ENCODE measurements at places on chromosomes 3 and 15.

DNA sequence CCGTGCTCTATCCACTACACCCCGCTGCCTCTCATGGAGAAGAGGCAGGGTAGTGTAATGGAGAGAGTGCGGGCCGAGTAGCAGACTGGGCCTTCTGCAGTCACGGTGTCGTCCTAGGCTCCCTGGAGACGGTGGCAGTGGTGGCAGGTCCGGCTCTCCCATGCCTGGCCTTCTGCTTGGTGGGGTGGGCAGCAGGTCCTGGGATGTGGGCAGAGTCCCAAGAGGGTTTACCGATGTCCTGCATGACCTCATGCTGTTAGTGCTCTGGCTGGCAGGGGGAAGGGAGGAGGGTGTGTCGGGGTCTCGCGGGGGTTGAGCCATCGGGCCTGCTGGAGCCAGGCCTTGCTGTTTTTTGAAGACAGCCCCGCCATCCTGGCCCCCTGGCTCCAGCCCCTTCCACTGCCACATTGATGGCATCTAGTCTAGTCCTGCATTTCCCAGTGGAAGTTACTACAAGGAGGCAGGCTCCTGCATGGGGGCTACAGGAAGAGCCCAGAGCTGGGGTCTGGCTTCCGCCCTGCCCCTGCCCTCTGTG, 73.6 kb upstream of the SEC13 start:
- no peak for DNase-seq

- no peak for DNase-seq
These were observed 594.0 kb upstream of the CCDC54 start for GRCh38 chr3:106783231-106783630.

DNA sequence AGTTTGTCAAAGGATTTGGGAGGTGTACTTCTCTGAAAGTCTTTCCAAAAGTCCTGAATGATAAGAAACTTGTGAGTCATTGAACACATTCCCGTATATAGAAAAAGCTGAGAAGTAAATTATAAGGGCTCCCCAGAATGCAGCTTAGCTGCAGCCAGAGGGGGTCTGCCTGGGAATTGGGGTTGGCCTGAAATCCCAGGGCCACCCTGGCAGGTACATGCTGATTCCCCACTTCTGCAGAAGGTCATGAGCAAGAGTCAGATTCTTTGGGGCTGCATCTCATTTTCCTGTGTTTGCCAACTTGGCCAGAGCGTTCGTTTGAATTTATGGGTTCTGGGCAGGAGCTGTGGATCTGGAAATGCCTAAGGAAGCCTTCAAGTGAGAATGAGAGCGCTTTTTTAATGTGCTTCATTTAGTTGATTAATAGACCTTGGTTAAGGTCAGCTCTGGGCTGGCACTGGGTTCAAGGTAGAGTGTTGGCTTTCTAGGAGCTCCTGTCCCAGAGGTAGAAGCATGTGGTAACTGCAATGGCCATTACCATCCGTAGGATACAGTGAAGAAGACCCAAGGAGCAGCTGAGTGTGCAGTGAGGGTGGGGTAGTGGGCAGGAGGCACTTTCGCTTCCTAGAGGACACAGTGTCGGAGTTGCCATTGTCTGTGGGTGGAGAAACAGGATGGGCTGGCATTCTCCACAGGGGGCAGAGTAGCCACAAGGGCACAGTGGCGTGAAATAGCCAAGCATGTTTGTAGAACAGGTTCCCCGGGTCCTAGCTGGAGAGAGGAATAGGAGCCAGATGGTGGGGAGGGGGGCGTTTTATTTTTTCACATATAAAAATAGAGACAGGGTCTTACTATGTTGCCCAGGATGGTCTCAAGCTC, 3.2 kb downstream of the SLC6A6 start:
- no peak for DNase-seq

- no peak for DNase-seq
These were observed 255.3 kb downstream of the RORA start for GRCh38 chr15:60973637-60974415.

- DNase-seq, result no peak
These were observed 243.6 kb upstream of the MDFIC2 start for GRCh38 chr3:70556056-70556455.

- no peak for DNase-seq
These were observed 133.7 kb downstream of the AGBL1 start for GRCh38 chr15:86213420-86213819.

GRCh38 chr3:30989276-30990030, 95.0 kb upstream of the GADL1 start:
- DNase-seq, result no peak

DNA sequence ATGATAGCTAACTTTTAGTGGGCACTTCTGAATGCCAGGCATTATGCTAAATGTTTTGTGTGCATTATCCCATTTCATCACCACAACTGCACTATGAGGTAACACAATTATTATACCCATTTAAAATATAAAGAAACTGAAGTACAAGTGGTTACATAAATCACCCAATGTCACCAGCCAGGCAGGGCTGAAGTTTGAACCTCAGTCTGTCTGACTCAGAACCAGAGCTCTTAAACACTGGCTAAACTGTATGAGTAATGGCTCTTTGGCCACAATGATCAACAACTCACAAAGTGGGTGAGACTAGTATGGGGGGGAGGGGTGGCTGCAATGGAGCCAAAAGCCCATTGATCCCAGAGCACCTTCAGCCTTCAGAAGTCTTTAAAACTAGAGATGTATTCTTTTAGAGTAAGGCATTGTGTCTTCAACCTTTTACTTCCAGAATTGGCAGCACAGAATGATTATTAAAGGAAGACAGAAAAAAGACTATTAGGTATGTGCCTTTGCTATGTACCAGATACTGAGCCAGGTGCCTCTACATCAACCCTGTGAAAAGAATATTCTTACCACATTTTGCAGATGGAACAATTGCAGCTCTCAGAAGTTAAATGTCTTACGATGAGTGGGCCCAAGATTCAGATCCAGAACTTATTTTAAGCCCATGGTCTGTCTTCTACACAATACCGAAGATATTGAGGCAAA, 166.9 kb downstream of the UACA start:
- no peak for DNase-seq

- no peak for DNase-seq
These were observed 30.5 kb downstream of the MELTF start for GRCh38 chr3:196998966-196999760.

GRCh38 chr15:81270781-81271491, 53.0 kb downstream of the STARD5 start:
- no peak for DNase-seq

DNA sequence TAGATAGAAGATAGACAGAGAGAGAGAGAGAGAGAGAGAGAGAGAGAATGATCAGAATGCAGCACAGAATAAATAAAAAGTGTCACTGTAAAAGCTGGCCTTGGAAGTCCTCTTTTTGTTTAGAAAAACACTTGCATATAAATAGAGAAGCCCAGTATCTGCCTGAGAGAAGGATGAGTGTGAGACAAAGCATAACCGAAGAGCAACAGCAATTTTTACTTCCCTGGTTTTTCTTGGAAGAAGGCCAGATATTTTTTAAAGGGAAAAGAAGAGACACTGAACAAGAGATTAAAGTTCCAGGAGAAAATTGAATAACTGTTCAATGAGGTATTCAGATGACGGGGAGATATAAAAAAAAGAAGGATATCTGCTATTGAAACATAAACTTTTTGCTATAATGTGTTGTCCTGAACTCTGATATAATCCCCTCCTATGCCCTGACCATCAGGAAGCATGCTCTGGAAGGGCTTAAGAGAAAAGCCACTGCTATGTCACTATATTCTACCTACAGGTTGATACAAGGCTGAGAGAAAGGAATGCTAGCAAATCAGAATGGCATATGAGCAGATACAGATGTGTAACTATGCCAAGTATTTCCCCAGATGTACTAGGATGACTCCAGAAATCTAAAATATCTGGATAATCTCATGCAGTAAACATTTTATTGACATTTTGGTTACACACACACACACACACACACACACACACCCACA, 358.9 kb downstream of the RBMS3 start:
- DNase-seq, result no peak

GRCh38 chr3:72604328-72604727, 243.9 kb downstream of the SHQ1 start:
- no peak for DNase-seq

DNA sequence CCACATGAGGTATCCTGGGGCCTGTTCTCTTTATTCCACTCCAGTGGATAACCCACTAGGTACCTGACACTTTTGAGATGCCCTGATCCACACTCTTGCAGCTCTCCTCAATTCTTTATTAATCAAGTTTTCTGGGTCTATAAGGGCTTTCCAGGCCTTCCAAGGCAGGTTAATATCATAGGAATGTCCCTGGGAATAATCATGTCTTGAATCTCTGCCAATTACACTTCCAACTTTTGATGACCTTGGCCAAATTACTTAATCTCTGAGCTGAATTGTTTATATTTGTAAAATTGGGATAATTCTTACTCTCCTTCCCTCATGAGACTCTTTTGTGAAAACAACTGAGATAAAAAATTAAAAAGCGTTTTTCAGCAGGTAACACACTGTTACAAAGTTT, 881.7 kb downstream of the MCTP2 start:
- DNase-seq, result no peak

GRCh38 chr3:101319531-101319930, 844 bp downstream of the IMPG2 start:
- DNase-seq, result no peak

DNA sequence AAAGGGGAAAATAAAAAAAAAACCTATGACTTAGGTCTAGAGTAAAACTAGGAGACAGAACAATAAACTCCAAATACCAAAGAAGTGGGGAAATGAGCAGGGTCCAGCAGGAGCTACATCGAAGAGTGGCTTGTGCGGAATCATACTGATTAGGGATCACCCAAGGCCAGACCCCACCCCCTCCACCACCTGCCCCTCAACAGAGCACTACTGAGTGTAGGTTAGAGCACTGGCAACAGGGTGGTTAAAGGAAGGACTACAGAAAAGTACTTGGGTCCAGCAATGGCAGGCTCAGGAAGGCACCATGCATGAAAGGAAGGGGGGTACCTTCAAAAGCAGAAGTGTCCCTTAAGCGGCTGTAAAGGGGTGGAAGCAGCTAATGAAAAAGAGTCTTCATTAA, 96.2 kb downstream of the UBE3A start:
- DNase-seq, result no peak

- no peak for DNase-seq
These were observed 342.4 kb upstream of the THBS1 start for GRCh38 chr15:39238443-39238842.

Data from GM18507 (cell line).